ENCODE measurements at places on chromosomes 16 and 17.
A peak's percentile ranks its signal among the peaks of the same experiment; 100 is the strongest.

DNA sequence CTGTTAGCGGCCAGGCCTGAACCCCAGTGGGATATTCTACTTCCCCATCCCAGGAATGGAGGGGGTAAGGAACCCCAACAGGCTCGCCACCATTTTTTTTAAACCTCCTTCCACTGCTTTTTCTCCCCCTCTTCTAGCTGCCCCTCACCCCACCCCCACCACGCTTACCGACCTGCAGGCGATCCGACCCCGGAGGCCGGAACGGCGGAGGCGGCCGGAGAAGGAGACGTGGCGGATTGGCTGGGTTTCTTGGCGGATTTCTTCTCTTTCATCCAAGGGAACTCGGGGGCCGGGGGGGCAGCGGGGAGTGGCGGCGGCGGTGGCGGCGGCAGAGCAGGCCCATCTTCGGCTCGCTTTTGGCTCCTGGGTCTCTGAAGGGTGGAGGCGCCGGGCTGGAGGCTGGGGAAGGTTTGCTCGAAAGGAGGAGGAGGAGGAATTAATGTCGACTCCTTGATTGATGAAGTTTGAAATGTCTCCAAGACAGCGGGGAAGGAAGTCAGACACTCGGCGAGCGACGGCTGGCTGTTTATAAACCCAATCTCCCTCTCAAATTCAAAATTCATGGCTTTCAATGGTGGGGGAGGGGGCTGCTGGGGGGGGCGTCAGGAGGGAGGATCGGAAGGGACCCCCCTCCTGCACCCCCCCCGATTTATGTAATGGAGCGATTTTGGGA, 424 bp downstream of the HOXB2 start:
- no peak for DNase-seq

- no peak for DNase-seq
Measured at GRCh38 chr16:82626791-82627261, at the start of gene CDH13. CDH13 (plus strand) TSS chr16:82626969.

DNA sequence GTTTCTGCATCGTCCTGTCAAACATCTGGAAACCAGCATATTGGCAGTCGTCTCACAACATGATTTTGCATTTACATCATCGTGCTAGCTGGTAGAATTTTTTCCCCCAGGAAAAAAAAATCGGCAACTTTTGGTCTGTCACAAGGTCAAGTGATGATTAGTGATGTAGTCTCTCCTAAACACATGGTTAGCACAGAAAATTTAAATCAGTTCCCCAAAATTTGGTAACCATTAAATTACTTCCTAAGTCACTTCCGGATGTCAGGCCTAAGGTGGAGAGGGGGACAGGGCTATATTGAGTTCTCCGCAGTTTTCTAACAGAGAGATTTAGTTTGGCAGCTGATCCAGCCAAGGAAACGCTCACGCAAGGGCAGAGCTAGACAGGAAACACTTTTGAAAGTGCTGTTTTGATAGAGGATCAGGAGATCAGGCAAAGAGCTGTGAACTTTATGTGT, 271.0 kb upstream of the TBX2 start:
- no peak for DNase-seq

- peak; percentile 75 for DNase-seq
Measured at GRCh38 chr17:74210191-74211140, 2.9 kb upstream of the TTYH2 start.

DNA sequence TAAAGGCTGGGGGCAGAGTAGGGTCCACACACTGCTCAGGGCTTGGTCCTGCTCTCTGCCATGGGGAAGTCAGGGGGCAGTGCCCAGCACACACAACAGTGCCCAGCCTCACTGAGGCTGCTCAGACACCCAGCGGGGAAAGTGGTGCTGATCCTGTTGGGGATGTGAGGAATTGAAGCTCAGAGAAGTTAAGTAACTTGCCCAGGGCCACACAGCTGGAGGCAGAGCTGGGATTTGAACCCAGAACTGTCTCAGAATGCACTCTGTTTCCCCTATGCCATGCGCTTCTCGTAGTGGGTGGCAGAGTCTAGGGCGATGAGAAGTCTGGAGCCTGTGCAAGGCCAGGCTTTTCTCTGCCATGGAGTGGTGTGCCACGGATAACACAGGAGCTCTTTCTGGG, 59.3 kb downstream of the SDK2 start:
- no peak for DNase-seq

DNA sequence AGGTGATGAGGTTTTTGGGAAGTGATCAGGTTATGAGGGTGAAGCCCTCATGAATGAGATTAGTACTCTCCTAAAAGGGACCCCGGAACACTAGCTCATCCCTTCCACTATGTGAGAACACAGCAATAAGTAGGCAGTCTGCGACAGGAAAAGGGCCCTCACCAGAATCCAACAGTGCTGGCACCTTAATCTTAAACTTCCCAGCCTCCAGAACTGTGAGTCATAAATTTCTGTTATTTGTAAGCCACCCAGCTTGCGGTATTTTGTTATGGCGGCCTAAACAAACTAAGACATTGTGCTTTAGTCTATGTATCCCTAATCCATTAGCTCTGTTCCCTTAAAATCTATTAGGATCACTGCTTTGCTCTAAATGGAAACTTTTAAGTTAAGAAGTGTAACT, 8.5 kb downstream of the SLFN12 start:
- no peak for DNase-seq

DNA sequence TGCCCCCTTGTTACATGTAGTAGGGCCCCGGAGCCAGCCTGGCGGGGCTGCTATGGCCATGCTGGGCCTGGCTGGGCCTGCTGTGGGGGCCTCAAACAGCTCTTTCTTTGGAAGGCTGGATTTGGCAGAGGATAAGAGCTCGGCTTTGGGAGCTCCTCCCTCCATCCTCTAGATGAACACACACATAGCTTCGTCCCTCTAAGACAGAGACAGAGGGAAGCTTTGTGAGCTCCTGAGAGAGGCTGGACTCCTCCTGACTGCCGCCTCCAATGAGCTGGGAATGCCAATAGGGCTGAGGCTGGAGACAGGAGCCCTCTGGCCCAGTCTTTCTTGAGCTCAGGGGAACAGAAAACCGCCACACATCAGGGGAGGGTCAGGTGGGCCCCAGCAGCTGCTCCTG, 37.3 kb upstream of the CDC42EP4 start:
- DNase-seq, result no peak

DNA sequence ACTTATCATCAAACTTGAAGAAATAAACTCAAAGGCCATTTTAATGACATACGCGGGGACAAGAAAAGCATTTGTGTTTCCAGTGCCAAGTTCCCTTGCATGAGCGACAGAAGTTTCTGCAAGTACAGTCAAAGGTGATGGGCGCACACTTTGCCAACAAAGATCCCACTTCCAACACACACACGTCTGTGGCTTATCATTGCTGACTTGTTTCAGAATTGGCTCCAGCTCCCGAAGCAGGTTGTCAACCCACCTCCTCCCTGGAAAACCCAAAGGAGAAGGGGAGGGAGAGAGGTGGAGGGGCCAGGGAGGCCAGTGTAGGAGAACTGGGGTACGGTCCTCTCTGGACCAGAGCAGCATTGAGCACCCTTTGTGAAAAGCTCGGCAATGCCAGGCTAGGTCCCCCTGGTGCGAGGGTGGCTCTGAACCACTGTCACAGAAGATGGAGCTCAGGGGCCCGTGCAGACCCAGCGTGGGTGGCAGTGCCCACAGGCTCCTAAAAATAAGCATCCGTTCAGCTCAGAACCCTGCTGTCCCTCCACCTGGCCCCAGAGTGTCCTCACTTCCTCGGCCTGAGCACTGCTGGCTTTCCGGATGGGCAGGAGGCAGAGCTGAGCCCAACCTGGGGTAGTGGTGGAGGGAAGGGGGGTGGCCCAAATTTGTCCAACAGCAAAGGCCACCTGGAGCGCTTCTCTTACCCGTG, 33.2 kb downstream of the RBFOX3 start:
- no peak for DNase-seq

- peak; percentile 72 for DNase-seq
Measured at GRCh38 chr17:68378268-68379176, 78.8 kb downstream of the WIPI1 start.

GRCh38 chr17:75269844-75270217, 1.2 kb downstream of the MIF4GD start:
- DNase-seq, result no peak

GRCh38 chr16:13348416-13348815, 447.0 kb downstream of the SHISA9 start:
- DNase-seq, result no peak

DNA sequence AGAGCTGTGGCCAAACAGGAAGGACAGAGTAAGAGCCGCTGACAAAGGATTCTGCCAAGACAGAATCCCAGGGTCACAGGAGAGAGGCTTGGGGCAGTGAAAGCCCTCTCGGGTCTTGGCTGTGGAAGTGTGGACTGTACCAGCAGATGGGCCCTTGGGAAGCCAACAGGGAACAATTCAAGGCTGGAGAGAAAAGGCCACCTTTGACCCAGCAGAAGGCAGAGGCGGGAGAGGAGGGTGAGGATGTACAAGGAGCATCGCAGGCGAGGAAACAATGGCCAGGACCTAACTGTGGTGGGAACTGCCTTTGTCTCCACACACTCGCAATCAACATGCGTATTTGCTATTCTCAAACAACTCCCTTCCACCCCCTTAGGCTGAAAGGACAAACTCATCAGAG, 15.7 kb downstream of the CARHSP1 start:
- DNase-seq, result no peak

- DNase-seq, result peak; percentile 27
Measured at GRCh38 chr17:49000943-49001342, 3.8 kb downstream of the IGF2BP1 start.

GRCh38 chr16:69490707-69491324, 66.4 kb downstream of the CYB5B start:
- no peak for DNase-seq

Data from HL-60 (cell line).